ENCODE measurements at places on chromosomes 1 and 21.

DNA sequence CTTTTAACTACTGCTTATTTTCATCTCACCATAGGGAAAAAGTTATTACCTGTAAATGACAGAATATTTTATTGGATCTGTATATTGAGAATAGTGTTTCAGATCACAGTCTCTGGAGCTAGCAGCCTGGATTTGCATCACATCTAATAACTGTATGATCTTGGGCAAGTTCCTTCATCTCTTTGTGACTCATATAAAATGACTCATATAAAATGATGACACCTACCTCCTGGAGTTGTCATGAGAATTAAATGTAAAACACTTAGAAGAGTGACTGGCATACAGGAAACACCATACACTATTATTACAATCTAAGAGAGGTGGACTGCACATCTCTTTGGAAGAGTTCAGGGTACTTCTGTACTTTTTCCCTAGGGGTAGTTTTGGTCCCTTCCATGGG is 421.3 kb downstream of the NEGR1 start:
- peak; percentile 69 for DNase-seq

DNA sequence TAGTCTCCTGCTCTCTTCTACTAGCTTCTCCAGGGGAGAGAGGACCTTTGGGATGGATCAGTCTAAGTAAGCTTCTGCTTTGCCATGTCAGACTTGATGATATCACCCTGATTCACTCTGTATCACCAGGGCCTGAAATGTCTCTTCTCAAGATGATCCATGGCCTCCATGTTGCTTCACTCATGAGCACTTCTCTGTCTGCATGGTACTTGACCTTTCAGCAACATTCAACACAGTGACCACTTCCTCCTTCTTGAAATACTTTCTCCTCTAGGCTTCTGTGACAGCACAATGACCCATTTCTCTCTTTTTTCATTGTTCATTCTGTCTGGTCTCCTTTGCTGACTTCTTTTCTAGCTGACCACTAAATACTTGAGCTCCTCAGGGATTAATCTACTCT is 35.3 kb upstream of the NGF start:
- peak; percentile 96 for DNase-seq

- peak; percentile 29 for DNase-seq
Measured at GRCh38 chr1:199029401-199029800, 390.6 kb downstream of the PTPRC start.

GRCh38 chr1:183218971-183219615 is 33.0 kb downstream of the LAMC2 start:
- DNase-seq: no peak

DNA sequence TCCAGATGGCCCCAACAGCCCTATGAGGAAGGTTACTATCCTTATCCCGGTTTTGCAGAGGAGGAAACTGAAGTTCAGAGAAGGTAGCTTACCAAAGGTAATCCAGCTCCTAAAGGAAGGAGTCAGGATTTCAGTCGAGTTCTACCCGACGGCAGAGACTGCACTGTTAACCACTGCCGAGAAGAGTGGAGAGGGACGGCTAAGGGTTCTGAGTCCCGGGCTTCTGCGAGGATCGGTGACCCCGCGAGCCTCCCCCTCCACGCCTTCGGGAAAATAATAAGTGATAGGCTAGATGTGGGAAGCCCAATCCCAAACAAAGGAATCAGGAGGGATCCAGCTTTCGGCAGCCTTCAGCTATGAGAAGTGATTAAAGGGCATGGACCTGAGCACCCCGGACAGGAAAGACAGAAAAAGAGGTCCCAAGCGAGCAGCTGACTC is 587 bp downstream of the TMEM53 start:
- peak; percentile 15 for DNase-seq

- peak; percentile 39 for DNase-seq
Measured at GRCh38 chr1:163672976-163673758, 351.4 kb downstream of the NUF2 start.

DNA sequence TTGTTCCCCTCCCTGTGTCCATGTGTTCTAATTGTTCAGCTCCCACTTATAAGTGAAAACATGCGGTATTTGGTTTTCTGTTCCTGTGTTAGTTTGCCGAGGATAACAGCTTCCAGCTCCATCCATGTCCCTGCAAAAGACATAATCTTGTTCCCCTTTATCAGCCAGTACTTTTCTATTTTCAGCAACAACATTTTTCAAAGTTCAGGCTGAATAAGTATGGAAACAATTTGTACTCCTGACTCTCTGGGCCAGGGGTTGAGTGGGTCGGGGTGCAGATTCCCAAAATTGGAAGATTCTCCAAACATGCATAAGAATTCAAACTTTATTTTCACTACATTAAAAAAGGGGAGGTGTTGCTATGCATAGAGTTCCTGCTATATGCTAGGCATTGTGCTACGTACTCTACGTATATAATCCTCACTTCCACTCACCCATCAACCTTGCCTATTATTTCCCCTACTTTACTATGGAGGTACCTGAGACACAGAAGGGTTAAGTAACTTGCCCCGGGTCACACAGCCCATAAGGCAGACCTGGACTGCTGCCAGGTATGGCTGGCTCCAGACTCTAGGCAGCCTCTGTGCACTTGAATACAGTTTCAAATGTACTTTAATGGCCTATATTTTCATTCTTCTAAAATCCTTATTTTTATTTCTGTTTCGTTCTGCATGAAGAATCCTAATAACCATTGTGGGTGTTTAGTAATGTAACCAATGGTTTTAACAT is 117.1 kb upstream of the C8B start:
- no peak for DNase-seq

DNA sequence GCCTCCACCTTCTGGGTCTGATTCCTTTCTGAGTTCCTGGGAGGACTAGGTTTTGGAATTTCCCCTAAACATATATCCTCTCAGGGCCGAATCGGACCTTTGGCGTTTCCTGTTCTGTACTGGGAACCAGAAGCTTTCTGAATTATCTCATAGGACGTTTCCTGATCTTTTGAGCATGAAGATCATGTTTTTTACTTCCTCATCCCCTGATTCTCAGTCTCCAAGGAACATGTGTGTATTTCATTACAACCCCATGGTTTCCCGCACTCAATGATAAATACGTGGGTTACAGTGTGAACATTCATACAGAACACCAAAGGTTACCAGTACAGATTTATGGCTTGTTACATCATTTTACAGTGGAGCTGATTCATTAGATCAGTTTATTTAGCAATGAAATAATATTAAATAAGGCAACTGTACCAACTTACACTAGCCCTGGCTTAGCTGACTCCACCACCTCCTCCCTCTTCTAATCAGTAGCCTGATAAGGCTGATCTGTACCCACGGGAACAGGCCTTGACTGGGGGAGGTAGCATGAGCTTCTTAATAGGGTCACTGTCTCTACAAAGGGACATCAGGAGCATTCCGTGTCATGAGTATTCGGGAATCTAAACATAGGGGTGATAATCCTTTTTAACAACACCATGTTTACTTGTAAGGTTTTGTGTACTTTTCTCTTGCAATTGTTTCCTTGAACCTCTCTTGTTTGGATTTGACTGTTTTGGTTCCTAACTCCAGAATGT is 57.8 kb upstream of the ERRFI1 start:
- peak; percentile 77 for DNase-seq

Measured in AG10803 (cell line).